ENCODE measurements at places on chromosomes 12 and 14.
A peak's percentile ranks its signal among the peaks of the same experiment; 100 is the strongest.

DNA sequence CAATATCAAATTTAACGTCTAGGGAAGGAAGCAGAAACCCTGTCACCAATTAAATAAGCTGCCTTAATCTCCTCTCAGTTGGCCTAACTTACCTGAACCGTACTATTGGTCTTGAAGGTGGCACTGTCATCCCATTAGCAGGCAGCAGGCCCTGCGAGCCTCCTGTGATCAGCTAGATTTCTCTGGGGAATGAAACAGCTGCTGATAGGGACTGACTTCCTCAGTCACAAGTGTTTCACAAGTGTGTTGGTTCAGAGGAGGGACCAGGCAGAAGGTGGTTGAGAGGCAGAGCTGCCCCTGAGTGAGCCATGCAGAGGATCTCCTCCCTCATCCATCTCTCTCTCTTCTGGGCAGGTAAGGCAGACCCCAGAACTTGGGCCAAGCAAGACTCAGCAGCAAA, 166.8 kb downstream of the DAD1 start:
- no peak for DNase-seq

- DNase-seq = no peak
These were observed 80.8 kb downstream of the STON2 start for GRCh38 chr14:81319314-81319713.

DNA sequence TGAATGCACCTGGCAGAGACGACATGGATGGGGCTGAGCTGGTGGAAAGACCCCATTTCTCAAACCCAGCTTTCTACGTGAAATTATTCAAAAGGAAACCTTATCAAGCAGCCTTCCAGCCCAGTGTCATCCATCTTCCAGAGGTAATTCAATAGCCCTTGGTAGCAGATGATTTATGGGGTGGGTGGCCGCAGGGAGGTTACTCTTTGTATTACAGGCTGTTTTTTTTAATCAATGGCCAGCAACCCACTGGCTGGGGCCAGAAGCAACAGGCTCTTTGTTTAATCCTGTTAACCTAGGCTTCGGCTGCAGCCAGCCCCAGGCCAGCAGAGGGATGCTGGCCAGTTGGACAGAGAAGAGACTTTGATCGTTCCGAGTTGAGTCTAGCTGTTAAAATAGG, 139.8 kb upstream of the SRRM4 start:
- DNase-seq = no peak

GRCh38 chr12:57001448-57001906, 4.9 kb downstream of the ZBTB39 start:
- DNase-seq = no peak

DNA sequence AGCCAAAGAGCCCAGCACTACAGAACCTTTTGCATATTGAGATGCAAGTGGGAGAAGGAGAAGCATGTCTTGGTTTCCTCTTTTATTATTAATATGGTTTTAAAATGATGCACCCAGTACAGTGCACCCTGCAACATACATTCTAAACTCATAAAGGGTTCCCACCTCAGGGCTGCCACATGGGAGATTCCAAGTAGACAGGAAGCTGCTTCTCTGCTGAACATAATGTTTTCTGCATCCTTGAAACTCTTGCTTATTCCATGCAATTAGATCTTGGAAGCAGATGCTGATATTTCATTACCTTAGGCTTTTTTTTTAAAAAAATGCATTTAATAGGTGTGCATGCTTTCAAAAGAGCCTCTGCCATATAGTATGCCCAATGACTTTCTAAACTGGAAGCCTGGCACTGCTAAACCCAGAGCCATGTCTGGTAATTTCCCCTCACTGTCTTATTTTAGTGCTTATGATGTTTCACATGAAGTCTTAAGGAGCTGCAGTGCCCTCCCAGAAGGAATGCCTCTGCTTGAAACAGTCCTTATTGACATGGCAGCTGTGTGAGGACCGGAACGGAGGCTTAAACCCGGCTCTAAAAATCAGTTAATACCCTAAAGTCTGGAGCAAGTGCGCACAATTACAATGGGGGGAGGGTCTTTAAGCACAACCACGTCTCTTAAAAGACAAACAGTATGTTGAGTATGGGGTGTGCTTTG, 2.0 kb upstream of the SIX1 start:
- DNase-seq = no peak

DNA sequence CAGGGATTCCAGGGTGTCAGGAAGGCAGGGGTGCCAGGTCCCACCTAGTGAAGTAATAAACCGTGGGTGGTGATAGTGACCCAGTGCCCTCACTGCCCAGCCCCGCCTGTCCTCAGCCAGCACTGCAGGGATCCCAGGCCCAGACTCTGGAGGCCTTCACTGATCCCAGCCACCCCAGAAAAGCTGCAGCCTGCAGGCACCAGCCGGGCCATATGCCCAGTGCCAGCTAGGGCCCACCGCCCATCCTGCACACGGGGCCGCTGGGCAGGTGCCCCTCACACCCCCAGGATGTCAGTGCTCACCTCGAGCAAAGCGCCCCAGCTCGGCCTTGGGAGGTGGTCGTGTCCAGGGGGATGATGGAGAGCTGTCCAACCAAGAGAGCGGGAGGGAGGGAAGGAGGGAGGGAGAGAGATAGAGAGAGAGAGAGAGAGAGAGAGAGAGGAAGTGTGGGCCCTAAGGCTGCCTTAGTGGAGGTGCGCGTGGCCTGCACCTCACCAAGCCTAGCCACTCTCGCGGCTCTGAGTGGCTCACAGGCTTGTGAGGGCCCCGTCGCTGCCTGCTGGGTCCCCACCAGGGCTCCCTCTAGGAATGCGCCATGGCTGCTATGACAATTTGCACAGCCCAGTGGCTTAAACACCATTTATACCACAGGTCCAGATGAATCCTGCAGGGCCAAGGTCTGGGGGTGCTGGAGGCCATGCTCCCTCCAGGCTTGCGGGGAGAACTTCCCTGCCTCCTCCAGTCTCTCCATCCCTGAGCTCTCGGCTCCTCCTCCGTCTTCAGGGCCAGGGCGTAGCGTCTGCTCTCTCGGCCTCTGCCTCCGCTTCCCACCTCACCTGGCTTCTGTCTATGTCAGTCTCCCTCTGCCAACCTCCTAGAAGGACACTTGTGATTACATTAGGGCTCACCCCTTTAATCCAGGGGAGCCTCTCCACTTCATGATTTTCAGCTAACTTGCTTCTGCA, 401.0 kb downstream of the TMEM121 start:
- DNase-seq = no peak

- no peak for DNase-seq
These were observed 744 bp upstream of the IL25 start for GRCh38 chr14:23371865-23372264.

GRCh38 chr12:90299121-90299520, 590.5 kb upstream of the ATP2B1 start:
- no peak for DNase-seq

DNA sequence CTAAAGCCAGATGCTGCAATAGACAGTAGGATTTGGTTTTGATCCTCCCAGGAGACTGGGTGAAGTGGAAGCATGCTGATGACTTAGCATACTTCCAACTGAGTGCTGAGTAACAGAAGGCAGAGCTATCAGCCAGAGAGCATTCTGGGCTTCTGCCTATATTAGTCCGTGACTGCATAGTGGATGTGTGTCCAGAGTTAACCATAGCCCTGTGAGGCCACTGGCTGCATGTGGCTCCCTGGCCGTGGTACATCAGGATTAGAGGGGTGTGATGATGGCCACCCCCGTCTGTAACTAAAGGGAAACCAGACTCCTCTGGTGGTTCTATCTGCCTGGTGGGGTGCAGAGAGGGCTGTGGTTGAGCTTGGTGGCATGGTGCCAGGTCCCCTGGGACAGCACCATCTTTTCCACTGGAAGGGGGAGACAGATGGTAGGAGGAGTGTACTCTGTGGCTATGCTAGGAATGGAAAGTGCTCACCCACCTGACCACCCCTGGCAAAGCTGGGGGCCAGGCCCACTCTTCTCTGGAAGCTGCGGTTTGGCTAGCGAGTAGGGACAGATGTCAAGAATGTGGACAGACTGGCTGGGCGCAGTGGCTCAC, 27.4 kb downstream of the ABCD4 start:
- no peak for DNase-seq

DNA sequence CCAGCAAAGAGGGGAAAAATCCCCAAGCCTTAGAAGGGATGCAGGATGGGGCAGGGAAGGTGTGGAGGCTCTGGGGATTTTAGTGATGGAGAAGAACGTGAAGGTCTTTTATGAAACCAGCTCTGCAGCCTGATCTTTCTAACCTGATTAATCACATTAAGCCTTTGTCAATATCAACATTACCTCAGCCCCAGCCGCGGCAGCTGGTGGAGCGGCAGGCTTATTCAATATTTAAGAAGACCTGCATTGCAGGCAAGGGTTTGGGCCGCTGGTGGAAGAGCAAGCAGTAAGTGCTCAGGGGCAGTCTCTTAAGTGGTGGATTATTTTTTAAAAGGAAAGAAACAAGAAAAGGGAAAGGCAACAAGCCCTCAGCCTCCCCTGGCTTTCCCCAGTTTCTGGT, 16.6 kb downstream of the RPH3A start:
- DNase-seq = no peak

DNA sequence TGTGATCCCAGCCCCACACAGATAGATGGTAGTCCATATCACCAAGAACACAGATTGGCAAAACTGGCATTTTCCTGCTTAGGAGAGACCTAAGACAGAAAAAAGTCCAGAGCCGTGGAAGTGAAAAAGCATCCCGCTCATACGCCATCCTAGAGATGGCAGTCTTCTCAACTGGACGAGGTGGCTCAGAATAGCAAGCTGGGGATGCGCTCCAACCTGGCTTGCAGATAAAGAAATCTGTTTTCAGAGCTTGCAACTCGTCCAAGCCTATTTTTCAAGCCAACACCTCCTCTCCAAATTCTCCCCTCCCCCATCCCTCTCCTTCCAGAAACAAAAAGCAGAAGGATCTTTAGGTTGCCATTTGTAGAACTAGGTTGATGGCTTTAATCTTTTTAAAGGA, 74.3 kb upstream of the OTX2 start:
- DNase-seq = no peak

DNA sequence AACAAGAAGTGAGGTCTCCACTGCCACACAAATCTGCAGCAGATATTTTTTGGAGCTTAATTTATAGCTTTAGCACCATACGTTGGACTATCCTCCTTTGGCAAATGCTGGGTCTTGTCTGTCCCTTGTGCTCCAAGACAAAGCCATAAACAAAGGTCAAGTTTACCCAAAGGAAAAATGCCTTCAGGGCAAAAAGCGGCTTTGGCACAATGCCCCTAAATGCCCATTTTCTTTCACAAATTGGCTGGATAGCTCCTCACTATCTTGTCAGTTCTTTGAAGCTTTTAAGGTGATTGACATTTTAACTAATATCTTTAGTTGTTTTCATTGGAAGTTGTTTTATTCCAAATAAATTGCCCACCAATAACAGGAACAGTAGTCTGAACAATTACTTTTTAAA, 59.6 kb downstream of the EML5 start:
- no peak for DNase-seq

DNA sequence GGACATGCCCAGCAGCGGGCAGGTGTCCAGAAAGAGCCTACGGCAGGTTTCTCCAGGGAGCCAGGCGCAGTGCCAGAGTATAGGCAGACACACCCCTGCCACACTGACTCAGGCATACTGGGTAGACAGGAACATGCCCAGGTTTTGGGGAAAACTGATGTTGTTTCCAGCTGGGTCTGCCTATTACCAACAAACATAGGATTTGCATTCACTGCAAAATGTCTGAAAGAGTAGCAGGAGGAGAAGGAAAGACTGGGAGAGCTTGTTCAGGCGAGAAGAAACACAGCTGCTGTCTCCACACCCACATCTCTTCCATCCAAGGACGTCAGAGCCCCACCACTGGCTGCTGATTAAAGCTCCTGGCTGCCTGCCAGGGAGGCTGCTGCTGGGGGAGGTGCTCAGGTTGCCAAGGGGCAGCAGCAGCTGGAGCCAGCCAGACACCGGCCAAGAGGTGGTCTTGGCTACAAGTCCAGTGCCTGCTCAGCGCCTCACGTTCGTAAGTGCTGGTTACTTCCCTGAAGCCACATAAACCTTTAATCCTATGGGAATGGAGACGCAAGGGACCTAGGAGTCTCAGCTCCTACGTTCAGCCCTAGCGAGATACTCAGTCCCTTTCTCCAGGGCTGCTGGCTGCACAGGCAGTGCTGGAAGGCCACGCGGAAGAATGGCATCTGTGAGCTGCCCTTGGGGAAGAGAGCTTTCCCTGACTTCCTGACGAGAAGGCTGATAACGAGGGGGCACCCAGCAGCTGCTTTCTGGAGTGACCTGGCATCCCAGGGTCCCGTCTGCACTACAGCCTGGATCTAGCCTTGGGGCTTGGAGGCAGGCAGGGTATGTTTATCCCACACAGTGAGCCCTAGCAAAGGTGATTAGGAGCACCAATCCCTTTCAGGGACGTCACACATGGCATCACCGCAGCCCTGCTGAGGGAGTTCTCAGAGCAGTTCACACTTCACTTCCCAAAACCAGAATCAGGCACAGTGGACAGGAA, 58.1 kb downstream of the PLEKHG3 start:
- peak; percentile 89 for DNase-seq

DNA sequence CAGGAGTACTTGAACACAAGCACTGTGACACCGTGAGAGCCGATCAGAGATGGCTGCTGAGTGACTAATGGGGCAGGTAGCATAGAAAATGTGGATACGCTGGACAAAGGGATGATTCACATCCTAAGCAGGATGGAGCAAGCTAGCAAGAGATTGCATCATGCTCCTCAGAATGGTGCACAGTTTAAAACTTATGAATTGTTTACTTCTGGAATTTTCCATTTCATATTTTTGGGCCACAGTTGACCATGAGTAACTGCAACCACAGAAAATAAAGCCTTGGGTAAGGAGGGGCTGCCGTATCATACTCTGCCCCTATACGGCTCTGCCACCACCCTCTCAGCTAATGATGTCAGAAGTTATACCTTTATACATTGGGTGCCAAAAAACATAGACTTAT, 23.3 kb upstream of the MARK3 start:
- DNase-seq = no peak

DNA sequence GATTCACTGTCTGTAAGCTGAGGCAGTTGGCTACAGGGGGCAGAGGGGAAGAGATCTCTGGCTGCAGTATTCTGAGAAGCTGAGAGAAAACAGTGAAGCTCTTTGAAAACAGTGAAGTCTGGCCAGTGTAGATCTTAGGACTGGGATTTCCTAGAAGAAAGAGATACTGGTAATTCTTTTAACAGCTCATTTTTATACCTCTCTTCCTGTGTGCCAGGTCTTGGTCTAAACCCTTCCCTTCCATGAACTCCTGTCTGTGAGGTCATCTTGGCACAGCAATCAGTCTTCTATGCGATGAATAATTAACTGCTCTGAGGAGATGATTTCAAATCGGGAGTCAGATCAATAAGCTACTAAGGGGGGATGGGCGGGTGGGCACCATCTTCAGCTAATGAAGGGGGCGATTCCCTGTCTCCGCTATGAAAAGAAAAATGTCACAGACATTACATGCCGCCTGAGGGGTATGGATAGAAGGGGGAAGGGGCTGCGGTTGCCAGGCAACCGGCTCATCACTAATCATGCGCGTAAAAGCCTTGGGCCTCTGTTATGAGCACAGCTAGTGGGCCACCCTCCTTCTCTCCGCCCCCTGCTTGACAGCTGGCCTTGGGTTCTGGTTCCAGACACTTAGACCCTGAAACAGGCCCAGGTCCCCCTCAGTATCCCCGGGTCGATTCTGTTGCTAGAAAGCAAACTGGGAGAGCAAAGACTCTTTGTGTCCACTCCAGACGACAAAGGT, 75.3 kb upstream of the CEP83 start:
- DNase-seq = no peak

GRCh38 chr14:93092606-93093556, 22.8 kb downstream of the ITPK1 start:
- DNase-seq = no peak
